ENCODE measurements at places on chromosomes 7 and 10. TPM values are rescaled to one million over a fixed set of nuclear protein-coding genes. Genes with fewer than 3 reads are reported as not detected.

AKR1C2 gene
- total RNA-seq: 33.4 TPM

GRCh38 chr7:103445228-103446048, 569 bp downstream of the SLC26A5 start:
- H3K4me1 ChIP-seq: peaks cover 12% of the 10 kb centered on the region
- H3K27ac ChIP-seq: no peak overlapping the region
- peaks cover 43% of the 10 kb centered on the region for H3K27me3 ChIP-seq
- no peaks in the 10 kb centered on the region for H3K36me3 ChIP-seq
- no peak for DNase-seq

OPN1SW gene
- total RNA-seq: not detected

MYO1G gene
- total RNA-seq: 0.55 TPM

DNA sequence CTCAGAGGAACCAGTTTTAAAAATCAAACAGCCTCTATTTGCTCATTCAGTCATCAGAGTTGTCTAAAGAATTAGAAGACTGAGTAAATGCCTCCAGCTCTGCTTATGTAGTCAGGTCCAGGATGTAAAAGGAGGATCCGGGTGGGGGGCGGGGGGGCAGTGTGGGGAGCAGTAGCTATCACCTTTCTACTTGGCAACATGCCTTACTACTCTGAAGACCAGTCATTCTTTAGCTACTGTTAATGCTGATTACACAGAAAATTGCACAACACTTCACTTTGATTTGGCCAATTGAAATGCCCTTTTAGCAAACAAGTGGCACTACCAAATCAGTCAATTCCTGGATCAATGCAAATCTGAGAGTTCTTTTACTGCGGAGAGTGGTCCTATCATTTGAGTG, 164.2 kb downstream of the NXPH1 start:
- H3K4me3 ChIP-seq: no peak overlapping the region
- no peak for DNase-seq
- no peak overlapping the region for H3K27ac ChIP-seq
- no peaks in the 10 kb centered on the region for H3K36me3 ChIP-seq
- H3K27me3 ChIP-seq: no peaks in the 10 kb centered on the region

DNA sequence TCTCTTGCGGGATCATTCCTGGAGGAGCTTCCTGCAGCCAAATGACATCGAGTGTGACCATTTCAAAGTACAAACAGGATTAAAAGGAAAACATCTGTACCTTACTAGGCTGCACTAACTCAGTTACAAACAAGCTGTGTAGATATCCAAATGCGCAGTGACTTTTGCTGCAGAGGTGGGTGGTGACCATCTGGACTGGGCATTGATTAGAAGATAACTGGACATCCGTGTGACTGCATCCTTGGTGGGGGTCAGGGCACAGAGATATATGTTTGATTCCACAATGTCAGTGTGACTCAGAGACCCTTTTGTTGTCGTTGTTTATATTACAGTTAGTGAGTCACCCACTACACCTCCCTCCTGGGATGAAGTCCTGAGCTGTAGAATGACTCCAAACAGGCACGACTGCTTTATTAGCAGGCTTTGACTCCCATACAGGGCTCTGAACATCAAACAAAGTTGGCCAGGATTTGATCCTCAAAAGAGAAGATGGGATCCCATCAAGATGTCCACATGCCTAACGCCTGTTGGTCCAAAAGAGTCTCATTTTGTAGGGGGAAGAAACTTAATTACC, 56.7 kb upstream of the SDK1 start:
- H3K4me3 ChIP-seq: no peak overlapping the region
- H3K4me1 ChIP-seq: no peaks in the 10 kb centered on the region
- no peaks in the 10 kb centered on the region for H3K36me3 ChIP-seq
- no peak overlapping the region for H3K27ac ChIP-seq

NUTM2E gene
- total RNA-seq: 0.88 TPM

DNA sequence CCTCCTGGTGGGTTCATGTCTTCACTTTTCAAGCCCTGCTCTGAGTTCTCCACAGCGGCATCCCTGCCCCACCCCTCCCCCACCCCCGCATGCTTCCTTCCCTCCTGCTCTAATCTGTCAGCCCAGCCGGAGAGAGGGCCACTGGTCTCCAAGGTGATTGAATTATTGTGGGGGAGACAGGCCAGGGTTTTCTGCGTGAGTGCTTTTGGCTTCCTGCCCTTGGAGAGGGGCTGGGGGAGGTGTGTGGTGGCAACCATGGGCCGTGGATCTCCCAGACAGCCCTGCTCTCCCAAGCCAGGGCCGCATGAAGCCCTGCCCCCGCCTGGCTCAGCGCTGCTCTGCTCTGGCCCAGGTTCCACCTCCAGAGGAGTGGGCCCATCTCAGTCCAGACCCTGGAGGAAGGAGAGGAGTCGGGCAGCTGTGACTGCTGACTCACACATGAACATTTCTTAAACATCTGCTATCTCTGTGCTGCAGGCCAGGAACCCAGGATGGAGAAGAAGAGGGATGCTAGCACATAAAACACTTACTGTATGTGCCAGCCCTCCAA, 109.9 kb downstream of the ZMIZ1 start:
- H3K4me1 ChIP-seq: peaks cover 100% of the 10 kb centered on the region
- DNase-seq: peak; percentile 90
- no peak overlapping the region for H3K4me3 ChIP-seq
- peaks cover 66% of the 10 kb centered on the region for H3K36me3 ChIP-seq
- H3K27me3 ChIP-seq: no peaks in the 10 kb centered on the region

LEP gene
- 0.10 TPM for total RNA-seq

PILRA gene
- 4.3 TPM for total RNA-seq

DNA sequence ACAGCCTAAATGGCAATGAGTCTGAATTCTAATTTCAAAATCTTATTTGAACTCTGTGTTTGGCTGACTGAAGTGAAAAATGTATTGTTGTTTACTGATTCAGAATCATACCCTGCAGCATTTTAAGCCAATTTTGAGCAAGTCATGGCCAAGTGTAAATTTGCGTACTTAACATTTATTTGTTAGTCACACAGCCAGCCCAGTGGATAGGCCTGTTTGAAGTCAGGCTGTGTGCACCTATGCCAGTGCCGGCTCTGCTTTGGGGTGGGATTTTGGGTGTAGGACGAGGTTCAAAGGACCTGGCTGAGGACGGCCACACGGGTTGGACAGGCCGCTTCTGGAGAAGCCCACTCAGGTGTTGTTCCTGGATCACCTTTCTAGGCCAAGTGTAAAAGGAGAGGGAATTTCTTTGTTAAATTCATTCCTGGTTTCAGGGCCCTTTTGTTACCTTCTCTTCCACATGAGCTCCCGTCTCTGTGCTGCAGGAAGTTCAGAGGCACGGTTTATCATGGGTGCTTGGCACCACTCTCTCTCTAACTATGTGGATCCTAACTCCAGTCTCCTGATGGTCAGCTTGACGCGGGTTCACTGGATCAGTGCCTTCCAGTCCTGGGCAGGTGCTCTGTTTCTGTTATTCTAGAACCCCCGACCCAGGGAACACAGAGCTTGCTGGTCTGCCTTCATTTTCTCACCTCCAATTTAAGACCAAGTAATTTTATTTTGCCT, 84.7 kb downstream of the CCNY start:
- H3K27me3 ChIP-seq: no peaks in the 10 kb centered on the region
- H3K27ac ChIP-seq: peak overlapping the region; percentile 10
- peaks cover 16% of the 10 kb centered on the region for H3K4me1 ChIP-seq
- no peak overlapping the region for H3K4me3 ChIP-seq
- H3K36me3 ChIP-seq: no peaks in the 10 kb centered on the region

DNA sequence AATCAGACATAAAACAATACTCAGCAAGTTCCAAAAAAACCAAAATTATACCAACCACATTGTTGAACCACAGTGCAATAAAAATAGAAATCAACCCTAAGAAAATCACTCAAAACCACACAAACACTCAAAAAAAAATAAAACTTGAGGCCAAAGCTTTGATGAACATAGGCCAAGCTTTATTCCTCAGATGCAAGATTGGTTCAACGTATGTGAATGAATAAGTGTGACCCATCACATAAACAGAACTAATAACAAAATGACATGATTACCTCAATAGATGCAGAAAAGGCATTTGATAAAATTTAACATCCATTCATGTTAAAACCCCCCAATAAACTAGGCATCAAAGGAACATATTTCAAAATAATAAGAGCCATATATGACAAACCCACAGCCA, 506.1 kb upstream of the FZD8 start:
- no peaks in the 10 kb centered on the region for H3K27me3 ChIP-seq
- no peaks in the 10 kb centered on the region for H3K4me1 ChIP-seq
- H3K4me3 ChIP-seq: no peak overlapping the region
- no peak for DNase-seq

C7orf25 gene
- 5.6 TPM for total RNA-seq

UPK3BL2 gene
- total RNA-seq: 10.4 TPM

ASB13 gene
- total RNA-seq: 14.8 TPM

GRCh38 chr7:101250324-101250723, 5.4 kb upstream of the FIS1 start:
- no peaks in the 10 kb centered on the region for H3K27me3 ChIP-seq
- H3K4me1 ChIP-seq: peaks cover 25% of the 10 kb centered on the region
- H3K27ac ChIP-seq: no peak overlapping the region
- DNase-seq: no peak

GRCh38 chr7:84529480-84530205, 335.1 kb upstream of the SEMA3A start:
- no peaks in the 10 kb centered on the region for H3K27me3 ChIP-seq
- no peak overlapping the region for H3K27ac ChIP-seq

GRCh38 chr10:80472234-80473095, 18.4 kb downstream of the TSPAN14 start:
- no peak for DNase-seq
- peaks cover 6% of the 10 kb centered on the region for H3K36me3 ChIP-seq
- H3K27ac ChIP-seq: no peak overlapping the region
- H3K27me3 ChIP-seq: no peaks in the 10 kb centered on the region
- peaks cover 45% of the 10 kb centered on the region for H3K4me1 ChIP-seq

CTNNA3 gene
- 63.5 TPM for total RNA-seq

DNA sequence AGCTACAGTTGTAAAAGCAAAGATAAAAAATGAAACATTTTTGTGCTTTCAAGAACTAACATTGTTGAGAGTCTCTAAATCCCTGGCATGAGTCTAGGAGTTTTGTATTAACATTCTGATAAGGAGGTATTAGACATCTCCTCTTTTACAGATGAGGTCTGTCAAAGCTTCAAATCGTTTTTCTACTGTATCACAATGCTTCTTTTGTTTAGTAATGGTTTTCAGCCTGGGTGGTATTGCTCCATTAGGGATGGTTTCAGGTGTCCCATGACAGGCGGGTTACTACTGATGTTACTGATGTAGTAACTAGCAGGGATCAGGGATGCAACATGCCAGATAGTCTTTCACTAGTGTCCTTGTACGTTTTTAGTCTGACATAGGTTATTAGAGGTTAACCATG, 27.4 kb downstream of the STAM start:
- no peak overlapping the region for H3K27ac ChIP-seq
- H3K4me1 ChIP-seq: no peaks in the 10 kb centered on the region
- H3K27me3 ChIP-seq: no peaks in the 10 kb centered on the region
- no peaks in the 10 kb centered on the region for H3K36me3 ChIP-seq

- peaks cover 10% of the 10 kb centered on the region for H3K27me3 ChIP-seq
- no peak for DNase-seq
- peaks cover 13% of the 10 kb centered on the region for H3K36me3 ChIP-seq
- no peak overlapping the region for H3K4me3 ChIP-seq
- no peak overlapping the region for H3K27ac ChIP-seq
These were observed 13.8 kb downstream of the ATG9B start for GRCh38 chr7:151010307-151011096.

MAGI2 gene
- total RNA-seq: 43.4 TPM

GRCh38 chr7:127710635-127711034, 58.6 kb downstream of the SND1 start:
- H3K4me1 ChIP-seq: peaks cover 9% of the 10 kb centered on the region
- H3K27ac ChIP-seq: no peak overlapping the region

DNA sequence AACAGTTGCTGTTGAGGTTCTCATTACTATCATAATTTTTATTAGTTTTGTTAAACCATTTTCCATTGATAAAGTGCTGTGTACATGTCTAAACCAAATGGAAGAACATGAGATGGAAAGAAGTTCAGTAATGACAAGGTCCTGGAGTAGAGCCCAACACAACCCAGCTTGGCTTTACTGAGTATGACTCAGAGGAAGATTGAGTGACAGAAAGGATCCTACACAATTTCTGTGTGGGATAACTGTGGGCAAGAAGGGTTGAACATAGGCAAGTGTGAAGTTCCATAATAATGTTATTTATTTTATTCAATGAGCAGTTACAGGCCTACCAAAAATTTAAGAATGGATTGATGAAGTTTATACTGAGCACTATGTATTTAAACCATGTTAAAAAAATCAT, 15.9 kb downstream of the PRKG1 start:
- H3K27ac ChIP-seq: no peak overlapping the region
- H3K36me3 ChIP-seq: no peaks in the 10 kb centered on the region
- DNase-seq: no peak
- H3K4me1 ChIP-seq: no peaks in the 10 kb centered on the region
- no peaks in the 10 kb centered on the region for H3K27me3 ChIP-seq
- H3K4me3 ChIP-seq: no peak overlapping the region

CPN1 gene
- total RNA-seq: 0.11 TPM

GRCh38 chr7:50315739-50316671, 11.5 kb downstream of the IKZF1 start:
- no peak overlapping the region for H3K4me3 ChIP-seq
- peaks cover 4% of the 10 kb centered on the region for H3K27me3 ChIP-seq
- H3K4me1 ChIP-seq: peaks cover 7% of the 10 kb centered on the region

DNA sequence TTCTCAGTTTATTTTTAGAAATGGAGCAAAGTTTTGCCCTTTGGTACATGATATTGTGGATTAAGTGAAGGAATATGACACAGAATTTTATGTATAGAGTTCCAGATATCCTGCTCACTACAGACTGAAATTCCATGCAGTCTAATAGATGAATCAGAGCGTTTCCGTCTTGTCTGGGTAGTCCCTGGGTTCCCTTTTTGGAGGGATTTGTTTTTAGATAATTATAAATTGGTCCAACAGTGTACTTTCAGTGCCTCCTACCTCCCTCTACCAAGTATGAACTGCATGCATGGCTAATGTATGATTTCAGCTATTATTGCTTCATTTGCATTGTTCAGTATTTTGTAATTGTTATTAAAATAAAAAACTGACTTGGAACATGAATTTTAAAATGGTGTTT, 74.4 kb downstream of the SEPTIN7 start:
- no peak for DNase-seq
- no peaks in the 10 kb centered on the region for H3K36me3 ChIP-seq
- H3K27me3 ChIP-seq: no peaks in the 10 kb centered on the region
- no peak overlapping the region for H3K4me3 ChIP-seq
- H3K27ac ChIP-seq: no peak overlapping the region

DNA sequence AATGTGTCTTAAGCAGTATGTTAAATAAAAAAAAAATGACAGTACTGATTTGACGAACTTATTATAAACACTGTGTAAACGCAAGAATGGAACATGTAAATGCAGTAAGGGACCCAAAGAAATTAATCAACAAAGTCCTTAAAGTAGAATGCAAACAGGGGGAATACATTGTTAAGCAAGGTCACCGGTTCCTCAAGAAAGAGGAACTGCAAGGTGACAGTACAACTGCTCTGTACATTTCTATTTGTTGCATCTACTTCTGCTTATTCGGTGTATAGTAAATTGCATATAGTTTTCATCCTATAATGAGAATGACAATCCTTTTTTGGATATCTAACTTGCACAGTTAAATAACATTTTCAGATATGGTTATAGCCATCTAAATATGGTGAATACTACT, 387.0 kb upstream of the SEMA3D start:
- no peak for DNase-seq
- no peaks in the 10 kb centered on the region for H3K4me1 ChIP-seq
- H3K27me3 ChIP-seq: no peaks in the 10 kb centered on the region
- H3K36me3 ChIP-seq: no peaks in the 10 kb centered on the region

GRCh38 chr7:71521506-71521905, 389.6 kb downstream of the GALNT17 start:
- no peaks in the 10 kb centered on the region for H3K4me1 ChIP-seq
- no peak overlapping the region for H3K4me3 ChIP-seq
- H3K27ac ChIP-seq: no peak overlapping the region
- no peak for DNase-seq
